Inflammatory macrophage (primary cell): ENCODE measurements at places on chromosomes 5 and 9.

GRCh38 chr5:8701251-8701650 lies 832.3 kb downstream of the MTRR start:
- DNase-seq, result no peak

DNA sequence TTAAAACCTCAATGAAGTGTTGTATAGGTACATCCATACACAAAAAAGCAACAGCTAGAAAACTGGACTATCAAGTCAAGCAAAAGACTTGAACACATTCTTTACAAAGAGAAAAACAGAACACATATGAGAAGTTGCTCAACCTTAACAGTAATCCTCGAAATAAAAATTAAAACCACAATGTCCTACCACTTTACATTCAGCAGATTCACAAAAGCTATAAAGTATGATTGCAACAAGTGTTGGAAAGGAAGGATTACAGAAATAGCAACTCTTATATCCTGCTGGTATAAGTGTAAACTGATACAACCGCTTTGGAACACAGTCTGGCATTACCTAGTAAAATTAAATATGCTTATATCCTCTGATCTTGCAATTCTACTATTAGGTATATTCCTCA lies 28.5 kb upstream of the GOLGA1 start:
- no peak for DNase-seq

DNA sequence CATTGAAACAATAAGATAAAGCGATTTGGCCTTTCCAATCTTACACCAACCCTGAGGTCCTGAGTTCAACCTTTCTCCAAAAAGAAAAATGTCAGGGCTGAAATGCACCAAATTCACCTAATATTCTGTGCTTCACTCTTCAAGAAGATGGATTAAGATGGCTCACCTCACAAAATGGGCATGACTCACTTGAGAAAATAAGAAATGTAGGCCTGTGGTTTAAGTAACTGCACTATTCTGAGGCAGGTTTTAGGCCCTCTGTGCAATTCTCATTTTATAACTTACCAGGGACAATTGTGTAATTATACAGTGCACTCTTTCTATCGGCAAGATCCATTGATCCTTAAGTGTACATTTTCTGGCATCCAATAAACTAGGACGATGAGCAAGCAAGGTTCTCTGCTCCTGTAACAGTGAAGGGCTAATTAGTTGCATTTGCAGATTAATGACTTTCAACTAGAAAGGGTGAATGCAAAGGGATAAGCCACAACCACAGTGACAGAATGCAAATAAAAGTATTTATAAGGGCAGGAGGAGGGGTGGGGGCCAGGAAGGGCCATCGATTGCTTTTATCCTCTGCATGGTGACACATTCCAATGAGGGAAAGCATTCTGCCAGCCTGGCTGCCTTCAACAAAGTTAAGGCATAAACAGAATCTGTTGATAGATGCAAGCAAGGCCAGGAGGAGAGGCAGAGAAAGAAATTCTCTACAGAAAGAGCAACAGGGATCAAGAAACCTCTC lies 214.5 kb downstream of the CAAP1 start:
- DNase-seq, result no peak

DNA sequence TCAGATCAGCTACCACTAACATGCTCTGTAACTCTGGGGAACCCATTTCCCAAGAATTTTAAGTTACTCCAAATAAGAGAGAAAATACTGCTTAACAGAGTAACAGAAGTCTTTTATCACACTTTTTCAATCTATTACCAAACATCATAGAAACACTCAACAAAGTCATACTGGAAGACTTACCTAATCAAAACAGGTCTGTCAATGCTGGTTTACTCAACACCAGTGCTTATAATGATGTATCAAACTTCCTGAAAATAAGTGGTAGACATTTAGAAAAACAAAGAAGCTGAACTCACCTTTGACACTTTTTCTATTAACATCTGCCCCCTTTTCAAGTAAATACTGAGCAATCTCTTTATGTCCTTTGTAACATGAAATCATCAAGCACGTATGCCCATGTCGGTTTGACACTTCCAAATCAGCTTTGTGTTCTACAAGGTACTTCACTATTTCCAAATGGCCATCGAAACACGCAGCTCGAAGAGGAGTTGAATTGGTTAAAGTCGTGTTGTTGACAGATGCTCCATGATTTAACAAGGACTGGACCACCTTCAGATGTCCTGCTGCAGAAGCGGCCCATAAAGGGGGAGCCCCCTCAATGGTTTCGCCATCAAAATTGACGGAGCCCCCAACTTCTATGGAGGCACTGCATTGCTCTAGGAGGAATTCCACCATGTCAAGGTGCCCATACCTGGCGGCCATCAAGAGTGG lies 1.8 kb downstream of the FEM1C start:
- peak; percentile 30 for DNase-seq

DNA sequence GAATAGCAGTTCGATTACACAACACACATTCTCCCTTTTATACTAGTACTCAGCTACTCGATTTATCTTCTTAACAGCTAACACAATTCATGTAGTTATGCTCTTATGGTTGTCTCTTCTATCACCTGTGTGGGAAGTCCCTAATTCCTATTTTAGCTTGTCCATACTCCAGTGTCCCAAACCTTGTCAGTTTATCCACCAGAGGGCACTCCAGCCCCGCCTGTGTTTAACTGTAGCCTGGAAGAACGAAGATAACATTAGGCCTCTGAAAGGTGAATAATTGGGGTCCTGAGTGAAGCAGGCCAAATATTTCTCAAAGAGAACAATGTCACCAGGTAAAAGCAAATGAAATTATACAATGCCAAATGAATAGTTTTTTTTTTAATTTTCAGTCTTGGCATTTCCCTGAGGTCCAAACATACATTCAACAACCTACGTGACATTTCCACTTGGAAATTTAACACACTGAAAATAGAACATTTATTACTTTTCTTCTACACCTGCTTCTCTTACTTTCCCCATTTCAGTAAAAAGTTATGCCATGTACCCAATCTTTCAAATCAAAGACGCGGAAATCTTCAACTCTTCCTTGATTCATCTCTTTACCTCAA lies 560.7 kb downstream of the HTR1A start:
- peak; percentile 29 for DNase-seq

GRCh38 chr9:87271696-87272477 lies 225.8 kb upstream of the DAPK1 start:
- no peak for DNase-seq

DNA sequence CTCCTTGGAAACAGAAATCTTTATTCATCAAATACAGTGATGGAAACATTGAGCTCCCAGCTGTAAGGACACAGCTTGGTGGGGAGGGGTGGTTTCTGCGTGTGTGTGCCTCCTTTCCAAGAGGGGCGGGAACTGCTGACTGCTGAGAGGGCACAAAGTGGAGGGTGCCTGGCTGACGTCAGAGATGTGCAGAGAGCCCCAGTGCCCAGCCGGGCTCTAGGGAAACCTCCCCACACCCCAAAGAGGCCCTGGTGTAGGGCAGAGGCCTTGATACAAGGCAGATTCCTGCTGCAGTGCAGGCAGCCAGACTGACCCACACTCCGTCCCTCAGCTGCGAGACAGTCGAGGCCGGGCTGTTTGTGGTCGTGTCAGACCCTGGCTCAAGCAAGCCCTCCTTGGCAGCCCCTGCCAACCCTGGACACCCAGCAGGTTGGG lies 191.0 kb downstream of the CACNA1B start:
- DNase-seq, result no peak

GRCh38 chr9:120845255-120845654 lies 2.5 kb upstream of the PSMD5 start:
- no peak for DNase-seq

GRCh38 chr5:143213851-143214363 lies 189.6 kb downstream of the NR3C1 start:
- DNase-seq, result no peak

- DNase-seq, result no peak
Measured at GRCh38 chr5:73663860-73664240, 37.9 kb downstream of the ARHGEF28 start.

DNA sequence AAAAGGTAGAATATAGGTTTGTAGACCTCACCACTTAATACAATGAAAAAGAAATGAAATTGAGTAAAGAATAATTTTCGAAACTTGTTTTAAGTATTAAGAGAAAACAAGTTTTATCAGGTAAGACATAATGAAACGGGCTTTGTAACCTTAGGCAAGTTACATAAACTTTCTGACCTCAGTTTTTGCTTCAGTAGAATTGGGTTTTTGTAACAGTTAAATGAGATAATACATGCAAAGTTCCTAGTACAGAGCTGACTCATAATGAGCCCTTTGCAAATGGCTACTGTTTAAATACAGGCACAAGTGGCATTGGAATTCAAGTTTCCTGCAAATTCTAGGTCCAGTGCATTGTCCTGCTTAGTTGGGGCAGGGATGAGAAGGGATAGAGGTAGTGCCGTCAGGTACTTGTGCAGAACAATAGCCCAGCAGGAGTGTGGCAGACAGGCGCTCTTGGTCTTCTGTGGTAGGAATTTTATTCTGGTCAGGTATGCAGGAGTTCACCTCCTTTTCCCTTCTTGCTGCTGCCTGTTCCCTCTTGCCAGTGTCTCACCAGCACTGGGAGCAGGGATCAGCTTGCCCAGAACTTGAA lies 203.8 kb downstream of the PBX3 start:
- no peak for DNase-seq

DNA sequence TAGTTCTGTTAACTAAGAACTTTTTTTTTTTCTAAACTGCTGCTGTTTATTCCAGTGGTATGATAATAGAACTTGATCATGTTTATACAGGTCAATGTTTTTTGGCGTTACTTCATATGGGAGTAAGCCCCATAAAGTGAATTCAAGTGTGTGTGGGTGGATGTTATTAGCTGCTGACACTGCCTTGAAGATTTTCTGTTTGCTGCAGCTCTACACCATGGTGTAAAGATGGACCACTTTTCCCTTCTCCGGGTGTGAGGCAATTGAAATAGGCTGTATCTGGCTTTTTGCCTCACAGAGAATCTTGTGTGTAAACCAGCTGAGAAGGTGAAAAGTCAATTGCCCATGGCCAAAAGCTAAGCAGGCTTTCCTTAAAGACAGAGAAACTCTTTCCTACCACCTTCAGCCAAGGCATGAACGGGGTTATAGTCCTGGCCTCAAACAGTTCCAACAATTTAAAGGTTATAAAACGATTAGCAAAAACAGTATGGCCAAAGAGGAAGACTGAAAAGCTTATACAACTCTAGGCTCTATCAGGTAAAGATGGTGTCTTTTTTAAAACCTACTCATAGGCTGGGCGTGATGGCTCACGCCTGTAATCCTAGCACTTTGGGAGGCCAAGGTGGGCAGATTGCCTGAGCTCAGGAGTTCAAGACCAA lies 33.9 kb upstream of the ABCA1 start:
- no peak for DNase-seq

DNA sequence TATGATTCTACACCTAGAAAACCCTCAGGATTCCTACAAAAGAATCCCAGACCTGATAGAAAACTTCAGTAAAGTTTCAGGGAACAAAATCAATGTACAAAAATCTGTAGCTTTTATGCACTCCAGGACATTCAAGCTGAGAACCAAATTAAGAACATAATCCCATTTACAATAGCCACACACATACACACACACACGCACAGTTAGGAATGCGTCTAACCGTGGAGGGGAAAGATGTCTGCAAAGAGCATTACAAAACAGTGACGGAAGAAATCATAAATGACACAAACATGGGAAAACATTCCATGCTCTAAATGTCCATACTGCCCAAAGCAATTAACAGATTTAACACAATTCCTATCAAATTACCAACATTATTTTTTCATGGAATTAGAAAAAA lies 51.4 kb upstream of the CAST start:
- DNase-seq, result no peak

GRCh38 chr5:149831492-149831891 lies 101.4 kb downstream of the PPARGC1B start:
- no peak for DNase-seq

DNA sequence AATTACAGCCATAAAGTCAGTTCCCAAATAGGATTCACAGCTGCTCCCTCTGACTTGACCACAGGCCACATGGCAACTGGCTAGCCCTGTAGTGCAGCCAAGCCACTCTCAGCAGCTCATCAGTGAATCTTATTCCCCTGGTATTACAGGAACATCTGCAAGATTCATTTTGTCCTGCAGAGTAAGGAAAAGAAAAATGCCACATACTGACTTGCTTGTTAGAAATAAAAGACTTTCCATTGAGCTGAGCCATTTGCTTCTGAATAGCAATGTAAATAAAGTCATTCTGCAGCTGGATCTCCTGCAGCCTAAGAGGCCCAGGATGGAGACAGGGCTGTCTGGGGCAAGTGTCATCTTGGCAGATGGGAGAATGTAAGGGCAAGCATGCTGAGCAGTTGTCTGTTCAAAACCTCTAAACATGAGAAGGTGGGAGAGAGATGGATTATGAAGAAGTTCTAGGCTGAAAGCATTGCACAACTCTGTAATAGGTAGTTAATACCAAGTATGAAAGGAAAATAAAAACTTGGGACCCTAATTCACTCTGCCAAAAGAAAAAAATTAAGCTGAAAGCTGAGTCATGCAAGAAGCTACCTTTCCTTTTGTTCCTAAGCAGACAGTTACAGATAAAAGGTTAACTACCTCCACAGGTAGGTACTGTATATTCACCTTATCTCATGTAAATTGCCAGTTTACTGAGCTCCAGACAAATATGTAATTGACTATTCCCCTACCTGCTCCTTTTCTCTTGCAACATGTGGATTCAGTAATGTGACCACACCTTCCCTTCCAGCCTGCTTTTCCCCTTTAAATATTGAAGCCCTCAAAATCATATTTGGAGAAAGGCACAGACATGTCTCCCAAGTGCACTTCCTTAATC lies 244.4 kb upstream of the RAI14 start:
- DNase-seq, result no peak

DNA sequence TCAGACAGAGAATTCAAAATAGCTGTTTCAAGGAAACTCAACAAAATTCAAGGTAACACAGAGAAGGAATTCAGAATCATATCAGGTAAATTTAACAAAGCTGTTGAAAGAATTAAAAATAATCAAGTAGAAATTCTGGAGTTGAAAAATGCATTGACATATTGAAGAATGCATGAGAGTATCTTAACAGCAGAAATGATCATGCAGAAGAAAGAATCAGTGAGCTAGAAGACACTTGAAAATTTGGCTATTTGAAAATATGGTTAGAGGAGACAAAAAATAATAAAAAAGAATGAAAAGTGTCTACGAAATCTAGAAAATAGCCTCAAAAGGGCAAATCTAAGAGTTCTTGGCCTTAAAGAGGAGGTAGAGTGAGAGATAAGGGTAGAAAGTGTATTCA lies 22.9 kb downstream of the LMBRD2 start:
- DNase-seq, result no peak
